HT-29 (cell line): ENCODE measurements at places on chromosomes 2 and 18.

- no peak for DNase-seq
Measured at GRCh38 chr2:239312741-239313667, 87.8 kb downstream of the HDAC4 start.

DNA sequence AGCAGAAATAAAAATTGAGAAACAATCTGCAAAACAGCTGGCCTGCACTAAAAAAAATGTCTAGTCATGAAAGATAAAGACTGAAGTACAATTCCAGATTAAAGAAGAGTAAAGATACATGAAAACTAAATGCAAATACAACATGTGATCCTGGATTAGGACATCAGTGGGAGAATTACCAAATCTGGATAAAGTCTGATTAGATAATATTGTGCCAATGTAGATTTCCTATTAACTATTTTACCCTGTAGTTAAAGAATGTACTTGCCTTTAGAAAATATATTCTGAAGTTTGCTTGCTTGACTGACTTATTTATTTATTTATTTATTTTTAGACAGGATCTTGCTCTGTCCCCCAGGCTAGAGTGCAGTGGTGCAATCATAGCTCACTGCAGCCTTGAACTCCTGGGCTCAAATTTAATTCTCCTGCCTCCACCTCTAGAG is 58.7 kb downstream of the ASXL2 start:
- DNase-seq, result no peak

DNA sequence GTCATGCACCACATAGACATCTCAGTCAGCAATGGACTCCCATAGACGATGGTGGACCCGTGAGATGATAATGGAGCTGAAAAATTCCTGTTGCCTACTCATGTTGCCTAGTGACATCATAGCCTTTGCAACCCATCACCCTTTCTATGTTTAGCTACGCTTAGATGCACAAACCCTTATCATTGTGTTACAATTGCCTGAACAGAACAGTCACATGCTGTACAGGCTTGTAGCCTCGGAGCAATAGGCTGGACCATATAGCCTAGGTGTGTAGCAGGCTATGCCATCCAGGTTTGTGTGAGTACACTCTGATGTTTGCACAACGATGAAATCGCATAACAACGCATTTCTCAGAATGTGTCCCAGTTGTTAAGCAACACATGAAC is 221.6 kb downstream of the ALPK2 start:
- DNase-seq, result no peak

DNA sequence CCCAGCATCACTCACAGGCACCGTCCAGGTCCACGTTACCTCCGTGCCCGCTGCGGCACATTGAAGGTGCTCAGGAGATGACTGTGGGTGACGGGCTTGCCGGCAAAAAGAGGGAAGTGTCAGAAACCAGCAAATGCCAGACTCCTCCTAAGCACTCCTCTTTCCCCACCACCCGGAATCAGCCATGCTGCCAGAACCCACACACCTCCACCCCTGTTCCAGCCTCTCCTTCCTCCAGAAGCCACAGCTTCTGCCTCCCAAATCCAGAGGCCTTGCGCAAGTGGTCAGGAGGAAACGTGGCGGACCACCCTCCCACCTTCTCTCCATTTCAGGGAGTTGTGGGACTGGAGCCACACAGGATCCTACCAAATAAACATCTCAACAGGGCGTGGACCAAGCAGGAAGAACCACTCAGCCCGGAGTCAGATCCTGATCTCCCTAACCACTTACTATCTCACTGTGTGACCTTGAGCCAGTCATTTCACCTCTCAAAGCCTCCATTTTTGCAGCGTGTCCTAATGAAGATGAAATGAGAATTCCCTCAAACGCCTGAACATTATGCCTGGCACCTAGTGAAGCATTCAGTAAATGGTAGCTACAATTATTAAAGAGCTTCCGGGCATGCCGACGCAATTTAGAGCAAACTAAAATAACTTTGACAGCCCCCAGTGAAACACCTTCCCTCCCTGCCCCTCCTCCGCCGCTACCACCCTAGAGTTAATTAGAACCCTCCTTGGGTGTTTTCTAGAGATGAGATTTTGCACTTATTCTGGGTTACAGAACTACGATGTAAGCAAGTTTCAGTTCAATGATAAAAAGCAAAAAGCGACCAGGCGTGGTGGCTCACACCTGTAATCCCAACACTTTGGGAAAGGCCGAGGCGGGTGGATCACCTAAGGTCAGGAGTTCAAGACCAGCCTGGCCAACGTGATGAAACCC is 32.9 kb downstream of the SMAD7 start:
- DNase-seq, result no peak

- no peak for DNase-seq
Measured at GRCh38 chr2:120879431-120880295, 144.0 kb downstream of the GLI2 start.

- peak; percentile 53 for DNase-seq
Measured at GRCh38 chr2:30686000-30686399, 121.2 kb downstream of the CAPN13 start.

GRCh38 chr18:80171054-80171872 is 62.2 kb downstream of the ADNP2 start:
- no peak for DNase-seq

GRCh38 chr2:8753609-8754008 is 71.8 kb downstream of the ID2 start:
- no peak for DNase-seq

DNA sequence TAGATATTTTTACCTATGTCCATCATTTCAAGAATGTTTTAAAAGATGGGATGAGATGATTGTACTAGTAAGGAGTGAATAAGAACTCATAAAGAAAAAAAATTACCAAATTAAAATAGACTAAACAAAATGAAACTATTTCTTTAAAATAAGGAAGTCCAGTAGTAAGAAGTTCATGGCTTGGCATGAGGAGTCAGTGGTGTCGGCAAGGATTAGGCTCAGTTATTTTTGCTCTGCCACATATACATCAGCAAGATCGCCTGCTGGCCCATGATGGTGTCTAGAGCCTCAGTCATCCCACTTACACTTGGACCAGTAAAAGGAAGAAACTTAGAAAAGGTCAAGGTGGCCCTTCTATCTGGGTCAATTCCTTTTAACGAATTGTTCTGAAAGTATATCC is 300.9 kb upstream of the SLC8A1 start:
- no peak for DNase-seq

DNA sequence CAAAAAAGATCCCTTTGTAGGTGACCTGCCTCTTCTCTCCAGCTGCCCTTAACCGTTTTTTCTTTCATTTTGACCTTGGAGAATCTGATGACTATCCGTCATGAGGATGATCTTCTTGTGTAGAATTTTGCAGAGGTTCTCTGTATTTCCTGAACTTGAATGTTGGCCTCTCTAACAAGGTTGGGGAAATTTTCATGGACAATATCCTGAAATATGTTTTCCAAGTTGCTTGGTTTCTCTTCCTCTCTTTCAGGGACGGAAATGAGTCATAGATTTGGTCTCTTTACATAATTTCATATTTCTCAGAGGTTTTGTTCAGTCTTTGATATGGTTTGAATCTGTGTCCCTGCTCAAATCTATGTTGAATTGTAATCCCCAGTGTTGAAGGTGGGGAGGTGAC is 34.0 kb downstream of the ZC3H8 start:
- DNase-seq, result no peak

DNA sequence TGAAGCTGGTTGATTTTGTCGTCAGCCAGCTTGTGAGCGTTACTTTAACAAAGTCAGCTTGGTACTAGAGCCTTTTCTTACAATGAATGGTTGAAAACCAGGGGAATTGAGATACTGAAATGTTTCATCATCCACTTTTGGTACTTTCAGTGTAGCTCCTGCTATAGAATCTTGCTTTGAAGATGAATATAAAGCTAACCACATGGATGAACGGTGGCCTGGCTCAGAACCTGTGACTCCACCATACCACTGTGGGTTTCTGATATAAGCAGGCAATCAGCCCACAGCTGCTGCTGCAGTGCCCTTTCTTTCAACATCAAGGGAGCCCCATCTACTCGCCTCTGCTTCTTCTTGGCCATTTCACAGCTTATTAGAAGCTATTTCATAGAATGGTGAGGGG is 53.2 kb upstream of the GPR45 start:
- DNase-seq, result no peak
